ENCODE measurements at places on chromosomes 3 and 15. TPM values are rescaled to one million over a fixed set of nuclear protein-coding genes. Genes with fewer than 3 reads are reported as not detected.

Gene DPPA2
- total RNA-seq, result not detected

Gene SLC4A7
- 37.5 TPM for total RNA-seq

Gene CALML4
- total RNA-seq, result 9.6 TPM

Gene GOLGA8T
- 0.49 TPM for total RNA-seq

Gene ALDH1A2
- not detected for total RNA-seq

Gene APH1B
- total RNA-seq, result 2.6 TPM

Gene TMEM62
- total RNA-seq, result 10.4 TPM

Gene ACKR2
- total RNA-seq, result 1.0 TPM

Gene FBLN2
- total RNA-seq, result not detected

Gene PIGX
- 46.1 TPM for total RNA-seq

Gene STRIT1
- not detected for total RNA-seq

DNA sequence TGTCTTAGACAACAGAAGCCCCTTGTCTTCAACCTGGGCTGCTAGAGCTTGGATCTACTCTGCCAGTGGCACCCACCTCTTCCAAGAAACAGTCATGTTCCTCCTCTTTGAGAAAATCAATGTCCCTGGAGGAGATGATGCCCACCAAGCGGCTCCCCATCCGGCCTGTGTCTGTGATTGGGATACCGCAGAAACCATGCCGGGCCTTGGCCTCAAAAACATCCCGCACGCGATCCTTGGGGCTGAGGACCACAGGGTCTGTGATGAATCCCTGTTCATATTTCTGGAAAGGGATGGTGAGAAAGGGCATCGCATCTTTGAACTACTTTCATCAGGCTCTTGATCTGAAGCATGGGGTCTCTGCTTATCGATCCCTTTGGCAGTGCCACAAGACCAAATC lies 1.6 kb downstream of the IMPDH2 start:
- DNase-seq, result no peak

DNA sequence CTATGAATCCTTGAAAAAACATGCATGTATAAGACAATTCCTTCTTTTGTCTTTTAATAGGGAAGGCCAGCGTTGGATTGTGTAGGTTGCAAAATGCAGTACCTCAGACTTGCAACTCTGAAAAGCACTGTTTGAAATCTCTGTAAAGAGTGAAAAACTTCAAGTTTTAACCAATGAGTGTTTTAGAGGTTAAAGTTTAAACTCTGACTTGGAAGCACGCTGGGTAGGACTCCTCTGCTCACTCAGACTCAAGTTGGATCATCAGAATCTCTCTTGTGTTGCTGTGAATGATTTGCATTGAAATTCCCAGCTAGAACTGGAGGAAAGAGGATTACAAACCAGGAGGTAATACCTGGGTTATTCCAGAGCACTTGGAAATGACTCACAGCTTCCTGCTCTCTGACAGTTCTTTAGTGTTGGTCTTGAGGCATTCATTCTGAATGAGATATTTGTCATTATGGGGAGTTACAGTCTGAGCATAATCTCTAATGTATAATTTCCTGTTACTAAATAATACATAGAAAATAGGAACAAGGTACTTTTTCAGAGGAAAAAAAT lies 49.1 kb downstream of the PLS1 start:
- DNase-seq, result no peak

DNA sequence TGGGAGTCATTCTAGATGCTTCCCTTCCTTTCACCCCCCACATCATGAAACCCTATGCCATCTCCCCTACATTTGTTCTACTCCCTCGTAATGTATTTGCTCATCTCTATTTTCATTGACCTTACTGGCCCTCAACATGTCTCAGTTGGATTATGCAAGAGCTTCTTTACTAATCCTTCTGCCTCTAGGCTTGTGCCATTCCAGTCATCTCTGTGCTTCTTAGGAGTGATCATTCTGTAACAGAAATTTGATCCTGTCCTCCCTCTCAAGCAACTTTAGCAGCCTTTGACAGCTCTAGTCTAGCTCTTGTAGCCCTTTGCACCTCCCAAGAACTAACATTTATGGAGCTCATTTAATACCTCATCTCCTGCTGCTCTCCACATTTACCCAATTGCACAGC lies 64.7 kb downstream of the ISL2 start:
- no peak for DNase-seq

- no peak for DNase-seq
These were observed 142.7 kb downstream of the NSMCE3 start for GRCh38 chr15:29126821-29127461.

- DNase-seq, result no peak
These were observed 99.2 kb downstream of the FHIT start for GRCh38 chr3:61152071-61152470.

- no peak for DNase-seq
These were observed 130.8 kb downstream of the CHCHD6 start for GRCh38 chr3:126834596-126835471.

- no peak for DNase-seq
These were observed at the start of gene GALNT15 for GRCh38 chr3:16174389-16174788. Gene GALNT15 (plus strand): TSS chr3:16174680. CDS start chr3:16175152, 472 bp downstream.

- no peak for DNase-seq
These were observed at the start of the genes OSBPL10 and ZNF860 for GRCh38 chr3:31981206-31982181. Gene OSBPL10 (minus strand): TSS chr3:31981262. CDS start chr3:31981179, 83 bp downstream. Gene ZNF860 (plus strand): TSS chr3:31981750. CDS start chr3:31989080, 7,330 bp downstream.

- DNase-seq, result no peak
These were observed 111.1 kb upstream of the FOXB1 start for GRCh38 chr15:59892985-59893384.

GRCh38 chr3:124352149-124352539 lies 360.2 kb upstream of the ROPN1 start:
- no peak for DNase-seq

- DNase-seq, result no peak
These were observed 48.2 kb upstream of the SLC9A9 start for GRCh38 chr3:143896486-143896885.

- no peak for DNase-seq
These were observed 62.4 kb upstream of the MBNL1 start for GRCh38 chr3:152206243-152206760.

DNA sequence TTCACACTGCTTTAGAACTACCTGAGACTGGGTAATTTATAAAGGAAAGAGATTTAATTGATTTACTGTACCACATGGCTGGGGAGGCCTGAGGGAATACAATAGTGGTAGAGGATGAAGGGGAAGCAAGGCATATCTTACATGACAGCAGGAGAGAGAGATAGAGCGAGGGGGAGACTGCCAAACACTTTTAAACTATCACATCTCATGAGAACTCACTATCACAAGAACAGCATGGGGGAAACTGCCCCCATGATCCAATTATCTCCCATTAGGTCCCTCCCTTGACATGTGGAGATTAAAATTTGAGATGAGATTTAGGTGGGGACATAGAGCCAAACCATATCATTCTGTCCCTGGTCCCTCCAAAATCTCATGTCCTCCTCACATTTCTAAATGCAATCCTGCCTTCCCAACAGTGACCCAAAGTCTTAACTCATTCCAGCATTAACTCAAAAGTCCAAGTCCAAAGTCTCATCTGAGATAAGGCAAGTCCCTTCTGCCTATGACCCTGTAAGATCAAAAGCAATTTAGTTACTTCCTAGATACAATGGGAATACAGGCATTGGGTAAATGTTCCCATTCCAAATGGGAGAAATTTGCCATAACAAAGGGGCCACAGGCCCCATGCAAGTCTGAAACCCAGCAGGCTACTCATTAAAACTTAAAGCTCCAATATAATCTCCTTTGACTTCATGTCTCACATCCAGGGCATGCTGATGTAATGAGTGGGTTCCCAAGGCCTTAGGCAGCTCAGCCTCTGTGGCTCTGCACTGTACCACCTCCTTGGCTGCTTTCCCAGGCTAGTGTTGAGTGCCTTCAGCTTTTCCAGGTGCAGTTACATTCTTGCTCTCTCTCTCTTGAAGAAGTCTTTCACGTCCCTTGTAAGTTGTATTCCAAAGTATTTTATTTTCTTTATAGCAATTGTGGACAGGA lies 481.7 kb upstream of the TGFBR2 start:
- DNase-seq, result no peak

- DNase-seq, result no peak
These were observed 76.0 kb downstream of the SLC12A8 start for GRCh38 chr3:125136515-125136914.

DNA sequence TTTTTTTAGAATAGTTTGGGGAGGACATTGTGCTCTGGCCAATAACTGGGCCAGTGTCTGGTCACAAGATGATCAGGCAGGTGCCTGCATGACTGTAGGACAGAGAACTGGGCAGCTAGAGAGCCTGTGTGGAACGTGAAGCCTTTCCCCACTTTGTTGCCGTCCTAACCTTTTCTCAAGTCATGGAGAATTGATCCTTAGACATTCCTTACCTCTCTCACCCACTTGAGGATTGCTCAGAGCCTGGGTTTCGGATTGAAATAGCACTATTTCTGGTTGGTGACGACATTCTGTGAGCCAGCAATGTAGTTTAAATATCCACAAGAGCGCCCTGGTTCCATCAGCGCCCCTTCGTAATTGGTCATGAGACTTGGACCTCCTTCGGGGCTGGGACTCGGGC lies 138.4 kb downstream of the IGF1R start:
- DNase-seq, result no peak

DNA sequence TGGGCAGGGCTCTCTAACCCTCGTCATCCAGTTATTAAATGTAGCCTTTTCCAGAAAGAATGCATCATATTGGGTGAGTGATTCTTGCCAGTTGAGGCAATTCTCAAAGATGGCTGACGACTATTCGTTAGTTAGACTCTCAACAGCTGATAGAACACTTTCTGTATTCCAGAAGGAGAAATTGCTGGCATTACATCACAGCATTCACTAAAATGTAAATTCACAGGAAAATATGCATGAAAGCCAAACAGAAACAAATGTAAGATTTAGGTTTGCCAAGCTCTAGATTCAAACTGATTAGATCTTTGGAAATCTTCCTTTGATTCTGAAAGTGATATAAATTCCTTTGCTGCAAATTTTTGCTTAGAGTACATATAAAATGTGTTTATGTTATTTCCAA lies 1501.0 kb downstream of the SI start:
- DNase-seq, result no peak

DNA sequence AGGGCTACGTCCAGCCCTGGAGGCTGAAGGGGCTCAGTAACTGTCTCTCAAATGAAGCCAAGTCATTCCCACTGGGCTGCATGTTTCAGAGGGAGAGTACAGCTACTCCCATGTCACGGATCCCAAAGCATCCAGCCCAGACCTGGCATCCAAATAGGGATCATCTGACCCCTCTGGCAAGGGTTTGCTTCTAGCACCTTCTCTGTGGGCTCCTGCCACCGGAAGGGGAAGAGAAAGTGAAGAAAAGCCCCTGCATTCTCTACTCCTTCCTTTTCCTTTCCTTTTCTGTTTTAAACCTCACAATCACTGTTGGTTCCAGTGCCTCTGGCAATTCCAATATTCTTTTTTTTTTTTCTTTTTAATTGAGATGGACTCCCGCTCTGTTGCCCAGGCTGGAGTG lies 64.5 kb upstream of the CTSH start:
- no peak for DNase-seq

DNA sequence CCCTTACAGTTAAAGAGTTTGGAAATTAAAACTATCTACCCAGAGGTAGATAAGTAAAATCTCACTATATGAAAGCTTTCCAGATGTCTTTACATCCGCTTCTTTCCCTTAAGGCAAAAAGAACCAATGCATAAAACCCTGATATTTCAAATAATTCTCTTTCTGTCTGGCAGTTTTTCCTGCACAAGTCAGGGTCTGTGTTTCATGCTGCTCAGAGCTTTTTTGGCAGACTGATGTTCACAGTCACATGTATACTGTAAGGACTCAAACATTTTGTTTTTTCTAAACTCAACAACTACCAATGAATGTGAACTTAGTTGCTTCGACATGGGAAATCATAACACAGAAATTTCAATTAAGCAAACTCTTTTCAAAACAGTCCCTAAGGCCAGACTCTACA lies 988.4 kb downstream of the EPHA3 start:
- no peak for DNase-seq

GRCh38 chr15:65056868-65057548 lies 10.8 kb downstream of the RASL12 start:
- DNase-seq, result no peak

DNA sequence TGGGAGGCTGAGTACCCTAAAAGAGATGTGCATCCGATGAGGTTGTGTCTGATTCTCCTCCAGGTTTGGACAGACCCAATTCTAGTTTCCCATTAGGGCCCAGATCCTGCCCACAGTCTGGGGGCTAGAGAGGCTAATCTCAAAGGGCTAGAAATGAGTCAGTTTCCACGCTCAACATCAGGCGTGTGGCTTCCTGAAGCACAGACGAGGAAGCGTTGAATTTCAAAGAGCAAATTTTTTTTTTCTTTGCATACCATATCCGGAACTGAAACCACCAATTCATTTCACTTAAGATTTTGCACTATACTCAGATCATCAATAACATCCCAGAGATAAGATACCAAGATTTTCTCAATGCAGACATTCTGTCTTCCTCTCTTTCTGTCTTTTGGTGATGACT lies 173.8 kb upstream of the BCL6 start:
- DNase-seq, result peak; percentile 63

DNA sequence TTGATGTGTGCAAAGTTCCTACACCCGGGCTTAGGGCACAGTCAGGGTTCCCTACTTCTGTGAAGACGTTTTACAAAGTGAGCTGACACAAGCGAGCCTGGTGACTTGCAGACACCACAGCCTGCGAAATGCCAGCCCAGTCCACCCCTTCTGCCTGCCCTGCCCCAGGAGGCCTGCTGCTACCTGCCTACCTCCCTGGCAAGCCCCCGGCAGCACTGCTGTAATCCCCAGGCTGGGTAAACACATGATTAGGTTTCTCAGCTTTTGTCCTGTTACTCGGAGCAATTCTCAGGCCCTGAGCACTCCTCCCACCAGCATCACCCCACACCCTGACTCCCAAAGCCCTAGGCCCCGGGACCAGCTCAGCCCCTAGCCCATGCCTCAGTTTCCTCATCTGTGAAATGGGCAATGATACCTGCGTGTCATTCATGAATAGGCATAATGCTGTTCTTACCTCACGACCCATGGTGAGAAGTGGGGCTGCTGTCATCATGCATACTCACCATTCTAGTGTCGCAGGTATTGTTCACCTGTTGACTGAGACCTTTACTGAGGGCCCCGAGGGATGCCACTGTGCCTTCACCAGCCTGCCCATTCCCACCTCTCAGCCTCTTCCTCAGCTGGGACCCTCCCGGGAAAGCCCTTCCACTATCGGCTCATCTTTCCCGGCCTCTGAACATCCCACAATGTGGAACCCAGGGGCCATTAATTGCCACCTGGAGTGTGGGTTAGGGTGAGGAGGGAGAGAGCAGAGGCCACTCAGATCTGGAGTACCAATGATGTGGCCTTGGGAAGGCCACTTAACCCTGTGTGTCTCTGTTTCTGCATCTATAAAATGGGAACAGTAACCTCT lies 31.5 kb upstream of the SLC6A6 start:
- no peak for DNase-seq

GRCh38 chr15:100667405-100668347 lies 65.3 kb downstream of the ASB7 start:
- no peak for DNase-seq
